HFFc6 (cell line): ENCODE measurements at places on chromosomes 2 and 18. TPM values are rescaled to one million over a fixed set of nuclear protein-coding genes. Genes with fewer than 3 reads are reported as not detected.
A peak's percentile ranks its signal among the peaks of the same experiment; 100 is the strongest.

SPDYA gene
- 0.12 to 0.47 TPM in 2 of 3 replicates, not detected in the other for total RNA-seq

CCBE1 gene
- total RNA-seq: 155 to 223 TPM (median 161 TPM) in 3 replicates

SLC9A4 gene
- 0.05 TPM in 1 of 3 replicates, not detected in the others for total RNA-seq

C1GALT1C1L gene
- not detected in 3 replicates for total RNA-seq

DYSF gene
- 0.09 to 0.57 TPM (median 0.11 TPM) in 3 replicates for total RNA-seq

CCDC150 gene
- 2.3 to 4.3 TPM (median 4.0 TPM) in 3 replicates for total RNA-seq

DNA sequence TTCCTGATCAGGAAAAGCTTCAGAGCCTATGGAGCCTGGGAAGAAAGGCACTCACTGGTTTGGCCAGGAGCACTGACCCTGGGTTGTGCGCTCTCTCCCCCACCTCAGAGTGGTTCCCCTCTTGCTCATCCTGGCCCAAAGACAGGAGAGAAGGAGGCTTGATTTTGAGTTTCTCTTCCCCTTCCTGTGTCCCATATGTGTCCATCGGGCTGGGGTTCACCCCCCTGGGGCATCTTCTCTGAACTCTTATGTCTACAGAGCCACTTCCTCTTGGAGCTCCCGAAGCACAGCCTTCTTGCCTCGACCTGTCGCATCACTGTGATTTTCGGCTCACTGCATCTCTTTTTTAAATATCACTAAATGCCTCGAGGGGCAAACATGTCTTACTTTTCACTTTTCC is 692.3 kb downstream of the RNF144A start:
- no peak for DNase-seq

- no peak for DNase-seq
Measured at GRCh38 chr2:95700519-95700918, 108.7 kb downstream of the TRIM43 start.

DNA sequence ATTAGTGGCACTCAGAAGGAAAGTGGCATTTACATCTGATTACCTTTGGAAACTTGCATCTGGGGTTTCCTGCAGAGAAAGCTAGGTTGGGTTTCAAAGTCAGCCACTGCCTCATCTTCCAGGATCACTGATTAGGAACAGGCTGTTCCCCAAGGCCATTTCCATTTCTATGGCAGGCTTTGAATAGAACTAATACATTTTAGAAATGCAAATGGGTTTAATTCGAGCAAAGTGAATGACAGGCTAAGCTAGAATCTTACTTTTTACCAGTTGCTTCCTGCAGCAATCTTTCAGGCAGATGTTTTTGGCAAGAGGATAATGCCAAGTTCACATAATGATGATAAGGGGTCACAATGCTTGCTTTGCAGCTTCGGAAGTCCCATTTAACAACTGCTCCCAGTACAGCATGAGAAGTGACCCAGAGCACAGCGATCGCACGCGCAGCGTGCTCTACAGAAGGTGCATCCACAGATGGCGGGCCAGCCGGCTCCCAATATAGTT is 336.7 kb downstream of the LPIN1 start:
- no peak for DNase-seq

- peak; percentile 87 for DNase-seq
Measured at GRCh38 chr2:237156031-237156856, 70.6 kb downstream of the COPS8 start.

DNA sequence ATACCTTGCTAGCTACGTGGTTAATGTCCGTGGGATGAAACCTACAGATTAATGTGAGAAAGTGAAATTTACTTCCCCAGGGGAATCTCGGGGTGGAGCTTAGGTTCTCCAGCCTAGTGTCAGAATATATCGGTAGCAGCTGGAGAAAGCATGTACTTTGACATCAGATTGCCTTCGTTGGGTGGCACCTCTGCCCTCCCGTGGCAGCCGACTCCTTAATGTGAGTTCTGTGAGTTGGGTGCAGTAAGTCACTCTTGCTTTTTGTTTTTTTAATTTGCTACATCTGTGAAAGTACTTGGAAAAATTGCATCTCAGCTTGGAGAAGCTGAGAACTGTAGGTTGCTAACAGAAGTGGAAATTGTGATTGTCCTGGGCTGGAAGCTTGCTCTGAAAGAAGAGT is 3.6 kb downstream of the KLF11 start:
- DNase-seq: no peak

DNA sequence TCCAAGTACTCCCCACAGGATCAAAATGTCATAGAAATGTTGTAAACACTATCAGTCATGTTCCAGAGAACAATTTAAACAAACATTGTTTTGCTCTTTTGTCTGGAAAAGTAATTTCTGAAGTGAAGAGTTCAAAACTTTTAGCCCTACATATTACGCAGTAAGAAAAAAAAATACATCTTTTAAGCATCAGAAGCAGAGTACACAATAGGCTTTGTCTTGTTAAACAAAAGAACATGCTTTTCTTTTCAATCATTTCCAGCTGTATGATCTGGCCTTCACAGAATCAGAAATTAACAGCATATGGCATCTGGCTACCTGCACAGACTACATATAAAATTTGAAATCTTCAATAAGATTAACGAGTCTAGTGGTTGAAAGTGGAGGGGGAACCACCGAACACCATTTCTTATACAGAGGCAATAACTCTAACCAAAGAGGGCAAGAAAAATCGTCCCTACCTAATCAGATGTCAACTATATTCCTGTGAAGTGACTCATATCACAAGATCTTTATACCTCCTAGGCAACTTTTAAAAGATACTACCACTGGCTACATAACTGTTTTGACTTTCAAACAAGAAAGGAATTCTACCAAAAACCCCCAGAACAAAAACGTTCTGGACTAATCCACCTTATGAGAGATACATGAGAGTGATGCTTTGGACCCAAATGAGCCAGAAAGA is 149.3 kb downstream of the EXOC6B start:
- DNase-seq: peak; percentile 11

DNA sequence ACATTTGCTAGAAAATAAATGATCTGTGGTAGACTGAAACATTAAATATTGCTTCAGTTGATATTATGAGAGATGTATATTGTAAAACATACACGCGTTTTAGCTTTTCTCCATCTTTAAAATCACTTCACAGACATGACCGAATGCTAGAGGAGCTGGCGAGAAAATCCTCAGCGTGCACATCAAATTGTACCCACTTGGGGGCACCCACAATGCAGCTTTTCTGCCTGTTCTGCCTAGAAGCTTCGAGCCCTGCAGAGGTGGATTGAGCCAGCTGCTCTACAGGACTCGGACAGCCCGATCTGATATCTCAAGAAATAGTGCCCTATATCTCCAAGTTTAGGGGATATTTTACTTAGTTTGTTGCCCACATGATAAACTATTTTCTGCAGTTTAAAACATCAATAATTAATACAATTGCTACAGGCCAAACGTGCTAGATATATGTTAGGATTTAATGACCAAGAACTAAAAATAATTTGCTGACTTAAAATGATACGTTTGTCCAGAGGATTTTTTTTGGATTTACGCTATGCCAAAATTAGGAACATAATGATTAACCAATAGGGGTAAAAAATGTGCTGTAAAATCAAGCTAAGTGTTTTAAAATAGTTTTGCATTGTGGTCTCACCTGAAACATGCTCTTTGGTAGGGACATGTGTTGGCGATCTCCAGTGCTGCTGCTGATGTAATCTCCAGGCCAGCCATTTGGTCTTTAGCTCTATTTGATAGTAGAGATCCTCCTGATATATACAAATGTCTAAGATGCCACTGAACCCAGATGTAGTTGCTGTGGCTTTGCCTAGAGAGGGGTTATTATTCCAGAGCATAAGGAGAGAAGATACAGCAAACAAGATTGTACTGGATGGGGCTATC is 22.3 kb upstream of the ATP5MC3 start:
- peak; percentile 62 for DNase-seq

DNA sequence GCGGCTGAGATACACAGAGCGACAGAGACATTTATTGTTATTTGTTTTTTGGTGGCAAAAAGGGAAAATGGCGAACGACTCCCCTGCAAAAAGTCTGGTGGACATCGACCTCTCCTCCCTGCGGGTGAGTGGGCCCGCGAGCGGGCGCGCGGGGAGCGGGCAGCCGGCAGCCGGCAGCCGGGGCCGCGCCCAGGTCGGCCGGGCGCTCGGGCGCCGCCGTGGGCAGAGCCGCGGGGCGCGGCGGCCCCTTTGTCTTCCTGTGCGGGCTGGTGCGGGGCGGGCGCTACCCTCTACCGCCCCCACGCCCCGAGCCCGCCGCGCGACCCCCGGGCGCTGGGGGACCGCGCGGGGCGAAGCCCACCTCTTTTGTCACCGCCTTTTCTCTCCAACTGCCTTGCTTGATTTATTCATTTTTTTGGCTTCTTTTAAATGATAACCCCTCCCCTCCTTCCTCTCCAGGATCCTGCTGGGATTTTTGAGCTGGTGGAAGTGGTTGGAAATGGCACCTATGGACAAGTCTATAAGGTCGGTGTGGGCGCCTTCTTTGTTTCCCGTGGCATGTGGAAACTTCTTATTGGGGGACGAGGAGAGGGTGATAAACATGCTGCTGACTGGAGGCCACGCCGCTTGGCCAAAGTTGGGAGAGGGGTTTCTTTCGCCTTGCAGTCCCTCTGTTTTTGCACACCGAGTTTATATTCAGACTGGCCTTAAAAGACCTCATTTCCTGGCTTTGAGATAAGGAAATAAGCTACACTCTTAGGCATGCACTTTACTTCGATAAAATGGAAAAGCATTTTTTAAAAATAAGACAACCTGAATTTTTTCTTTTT is 722 bp downstream of the MAP4K4 start:
- no peak for DNase-seq

- no peak for DNase-seq
Measured at GRCh38 chr2:37090019-37090477, 5.7 kb downstream of the GPATCH11 start.

DNA sequence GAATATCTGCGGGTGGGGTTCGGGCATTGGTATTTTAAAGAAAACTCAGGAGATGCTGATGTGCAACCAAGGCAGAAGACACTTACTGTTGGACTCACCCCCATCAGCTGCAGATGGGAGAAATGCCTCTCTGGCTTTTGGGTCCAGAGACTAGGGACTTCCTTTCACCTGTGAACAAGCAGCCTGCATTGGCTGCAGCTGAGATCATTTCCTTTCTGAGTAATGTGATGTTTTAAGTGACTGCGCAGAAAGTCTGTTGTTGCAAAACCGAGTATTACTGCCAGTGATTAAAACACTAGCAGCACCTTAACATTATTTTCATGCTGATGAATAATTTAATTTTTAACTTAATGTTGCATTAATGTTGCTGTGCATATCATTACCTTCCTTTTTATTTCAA is 143.0 kb downstream of the TSN start:
- peak; percentile 36 for DNase-seq

DNA sequence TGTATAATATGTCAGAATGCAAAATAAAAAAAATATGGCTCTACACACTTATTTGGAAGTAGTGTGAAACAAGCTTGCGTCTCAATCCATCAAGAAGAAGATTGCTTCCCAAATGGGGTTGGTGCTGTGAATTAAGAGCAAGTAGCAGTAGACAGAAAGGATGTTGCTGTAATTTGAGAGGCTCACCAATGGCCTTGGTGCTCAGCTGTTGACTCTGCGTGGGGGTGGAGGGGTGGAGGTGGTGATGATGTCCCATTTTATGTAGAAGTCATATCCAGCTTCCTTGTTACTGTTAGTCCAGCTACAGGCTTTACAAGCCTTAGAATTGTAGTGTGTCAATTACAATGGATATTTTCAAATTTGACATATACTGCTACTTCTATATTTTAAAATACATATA is 223.4 kb upstream of the RND3 start:
- DNase-seq: no peak

GRCh38 chr2:84855731-84856130 is 25.2 kb downstream of the TRABD2A start:
- DNase-seq: no peak

DNA sequence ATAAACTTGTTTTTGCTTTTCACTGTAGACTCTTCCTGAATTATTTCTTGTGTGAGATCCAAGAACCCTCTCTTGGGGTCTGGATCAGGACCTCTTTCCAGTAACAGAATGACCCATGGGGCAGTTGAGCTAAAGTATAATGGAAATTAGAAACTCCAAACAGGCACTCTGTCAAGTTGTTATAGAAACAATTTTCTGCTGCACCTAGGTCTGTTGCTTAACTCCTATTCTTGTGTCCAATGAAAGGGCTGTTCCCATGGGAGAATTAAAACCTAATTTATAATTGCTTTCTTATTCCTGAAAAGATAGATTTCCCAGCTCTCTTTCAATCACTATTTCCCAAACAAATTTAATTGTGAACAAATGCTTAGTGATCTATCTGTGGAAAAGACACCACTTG is 1341.3 kb upstream of the PIK3C3 start:
- DNase-seq: no peak

- no peak for DNase-seq
Measured at GRCh38 chr2:132845339-132845738, 175.3 kb upstream of the LYPD1 start.

DNA sequence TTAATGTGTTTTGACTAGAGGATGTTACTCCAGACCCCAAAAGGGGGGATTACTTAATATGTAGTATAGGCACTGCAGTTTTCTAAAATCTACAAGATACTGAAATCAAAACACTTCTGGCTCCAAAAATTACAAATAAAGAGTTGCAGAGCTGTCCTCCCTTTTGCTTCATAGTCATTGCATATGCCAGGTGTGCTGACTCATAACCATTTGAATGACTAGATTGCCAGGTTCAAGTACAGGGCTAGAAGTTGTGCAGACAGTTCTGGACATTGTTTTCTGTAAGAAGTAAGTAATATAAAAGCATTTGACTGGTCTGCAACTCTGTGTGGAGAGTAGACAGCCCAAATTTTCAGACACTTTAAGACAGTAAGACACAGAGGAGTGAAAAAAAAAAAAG is 6.7 kb downstream of the CWC22 start:
- no peak for DNase-seq

DNA sequence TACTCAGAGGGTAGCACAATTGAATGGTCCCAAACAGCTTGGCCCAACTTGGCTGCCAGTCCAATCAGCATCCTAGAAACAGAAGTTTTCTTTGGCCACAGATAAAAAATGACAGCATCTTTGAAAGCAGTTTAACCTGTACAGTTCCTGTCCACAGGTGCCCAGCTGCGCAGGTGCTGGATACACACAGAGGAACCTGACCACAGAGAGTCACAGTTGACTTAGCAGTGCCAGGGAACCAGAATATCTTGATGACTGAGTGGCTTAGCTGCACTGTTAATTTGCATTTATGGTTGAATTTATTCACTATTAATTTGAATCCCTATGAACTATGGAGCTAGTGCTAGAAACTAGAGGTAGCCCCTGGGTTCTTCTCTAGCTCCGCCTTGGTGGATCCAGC is 93.7 kb downstream of the TPGS2 start:
- no peak for DNase-seq

GRCh38 chr2:127173057-127173456 is 47.0 kb downstream of the CYP27C1 start:
- DNase-seq: peak; percentile 87

- DNase-seq: no peak
Measured at GRCh38 chr2:96914332-96914731, 44.5 kb upstream of the SEMA4C start.
